ENCODE measurements at places on chromosomes 2 and 18.

DNA sequence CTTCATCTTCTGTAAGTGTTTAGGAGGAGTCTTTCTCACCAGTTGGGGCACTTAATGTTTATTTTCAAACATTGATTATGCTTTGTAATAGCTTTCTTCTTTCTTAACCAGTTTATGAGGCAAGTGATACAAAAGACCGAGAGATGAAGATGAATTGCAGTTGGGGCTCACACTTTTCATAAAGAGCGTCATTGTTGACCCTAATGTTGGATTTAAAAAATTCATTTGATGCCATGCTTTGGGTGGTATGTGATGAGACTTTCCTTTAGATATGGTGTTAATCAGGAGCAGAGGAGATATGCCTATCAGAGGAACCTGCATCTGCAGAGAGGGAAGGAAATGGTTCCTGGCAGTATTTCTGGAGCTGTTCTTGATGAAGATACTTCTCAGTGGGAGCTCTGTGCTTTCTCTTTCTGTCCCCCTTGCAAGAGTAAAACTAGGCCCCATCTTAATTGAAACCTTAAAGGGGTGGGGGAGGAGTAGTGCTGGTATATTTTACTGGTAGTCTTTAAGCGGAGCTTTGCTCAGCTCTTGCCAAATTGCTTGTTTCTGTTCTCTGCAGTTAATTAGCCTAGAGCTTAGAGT is 2.3 kb downstream of the EML4 start:
- DNase-seq = no peak

GRCh38 chr2:40700231-40700954 is 248.5 kb upstream of the SLC8A1 start:
- no peak for DNase-seq

GRCh38 chr2:19932928-19933327 is 31.1 kb upstream of the TTC32 start:
- DNase-seq = no peak

DNA sequence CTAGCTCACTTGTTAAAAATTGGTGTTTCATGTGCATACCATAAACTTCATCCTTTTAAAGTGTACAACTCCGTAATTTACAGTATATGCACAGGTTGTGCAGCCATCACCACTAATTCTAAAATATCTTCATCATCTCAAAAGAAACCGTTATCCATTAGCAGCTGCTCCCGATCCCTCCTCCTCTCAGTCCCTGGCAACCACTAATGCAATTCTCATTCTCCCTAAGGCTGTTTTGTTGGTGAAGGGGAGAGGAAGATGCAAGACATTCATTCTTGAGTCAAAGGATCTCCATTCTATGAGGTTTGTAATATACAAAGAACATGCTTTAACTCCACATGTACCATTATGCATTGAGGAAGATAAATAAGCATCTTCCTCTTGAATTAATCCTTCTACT is 48.6 kb downstream of the RNU4ATAC start:
- no peak for DNase-seq

- no peak for DNase-seq
Measured at GRCh38 chr2:223590964-223591363, 11.2 kb downstream of the SCG2 start.

DNA sequence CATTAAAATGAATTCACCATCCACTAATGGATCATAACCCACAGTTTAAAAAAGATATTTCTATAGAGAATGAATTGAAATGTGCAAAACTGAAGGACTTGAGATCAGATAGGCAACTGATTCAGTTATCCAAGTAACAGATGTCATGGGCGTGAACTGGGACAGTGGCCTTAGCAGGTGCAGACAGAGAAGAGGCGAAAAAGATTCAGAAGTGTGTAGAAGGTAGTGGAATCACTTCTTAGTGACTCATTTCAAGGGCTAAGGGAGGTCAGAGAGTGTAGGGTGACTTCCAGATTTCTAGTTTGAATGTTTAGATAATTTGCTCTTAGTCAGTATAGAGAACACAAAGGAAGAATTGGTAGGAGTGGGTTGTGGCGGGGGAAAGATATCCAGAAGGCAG is 79.7 kb downstream of the EHBP1 start:
- DNase-seq = no peak

DNA sequence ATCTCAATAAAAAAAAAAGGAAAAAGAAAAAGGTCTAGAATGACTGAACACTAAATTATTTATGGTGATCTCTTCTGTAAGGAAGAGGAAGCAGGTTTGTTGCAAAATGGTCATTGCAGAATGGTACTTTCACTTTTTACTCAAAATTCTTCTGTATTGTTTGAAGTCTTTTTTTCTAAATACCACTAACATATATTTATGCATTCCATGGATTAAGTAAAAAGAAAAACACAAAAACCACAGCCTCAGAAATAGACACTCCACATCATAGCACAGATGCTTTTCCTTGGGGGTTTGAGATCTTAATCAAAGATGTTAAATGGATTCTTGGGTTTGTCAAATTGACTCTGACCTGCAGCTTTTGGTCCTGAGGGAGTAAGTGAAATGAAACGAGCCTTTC is 47.4 kb downstream of the RHOB start:
- no peak for DNase-seq

DNA sequence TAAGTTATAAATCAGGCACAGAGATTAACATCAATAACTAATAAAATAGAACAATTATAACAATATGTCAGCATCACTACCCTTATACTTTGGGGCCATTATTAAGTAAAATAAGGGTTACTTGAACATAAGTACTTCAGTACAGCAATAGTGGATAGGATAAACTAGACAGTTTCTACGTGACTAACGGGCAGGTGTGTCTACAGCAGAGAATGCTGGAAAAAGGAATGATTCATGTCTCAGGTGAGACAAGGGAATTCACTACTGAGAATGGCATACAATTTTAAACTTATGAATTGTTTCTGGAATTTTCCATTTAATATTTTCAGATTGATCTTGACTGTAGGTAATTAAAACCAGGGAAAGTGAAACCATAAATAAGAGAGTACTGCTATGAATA is 5.5 kb downstream of the WDR75 start:
- no peak for DNase-seq

GRCh38 chr2:33645861-33646260 is 46.8 kb upstream of the FAM98A start:
- DNase-seq = no peak

DNA sequence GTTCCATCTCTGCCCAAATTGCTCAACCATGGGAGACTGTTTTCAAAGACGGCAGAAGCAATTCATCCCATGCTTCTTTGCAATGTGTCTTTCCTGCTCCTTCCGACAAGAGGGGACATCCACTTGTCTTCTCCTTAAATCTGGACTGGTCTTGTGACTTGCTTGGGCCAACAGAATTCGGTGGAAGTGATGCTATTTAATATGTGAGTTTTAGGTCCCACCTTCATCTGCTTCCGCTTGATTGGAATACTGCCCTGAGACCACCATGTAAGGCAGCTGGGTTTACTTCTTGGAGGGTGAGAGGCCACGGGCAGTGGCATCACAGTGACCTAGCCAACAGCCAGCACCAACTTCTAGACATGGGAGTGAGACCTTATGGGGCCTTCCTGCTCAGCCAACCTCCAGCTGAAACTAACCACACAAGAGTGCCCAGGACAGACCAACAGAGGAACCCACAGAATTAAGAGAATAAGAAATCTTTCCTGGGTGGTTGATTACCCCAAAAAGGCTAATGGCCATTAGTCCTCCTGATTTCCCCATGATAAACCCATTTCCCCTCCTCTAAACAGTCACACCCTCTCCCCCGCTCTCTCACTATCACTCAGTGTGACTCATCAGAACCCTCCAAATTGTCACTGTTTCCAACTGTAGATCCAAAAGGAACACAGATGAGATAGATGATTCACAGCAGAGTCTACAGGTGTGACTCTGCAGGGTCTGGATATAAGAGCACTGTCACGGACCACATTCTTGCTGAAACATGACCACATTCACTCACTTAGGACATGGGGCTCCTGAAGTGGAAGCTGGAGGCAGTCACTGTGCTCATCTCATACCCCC is 16.2 kb upstream of the RHOB start:
- no peak for DNase-seq

- DNase-seq = no peak
Measured at GRCh38 chr18:69291044-69291443, 109.6 kb upstream of the DOK6 start.

DNA sequence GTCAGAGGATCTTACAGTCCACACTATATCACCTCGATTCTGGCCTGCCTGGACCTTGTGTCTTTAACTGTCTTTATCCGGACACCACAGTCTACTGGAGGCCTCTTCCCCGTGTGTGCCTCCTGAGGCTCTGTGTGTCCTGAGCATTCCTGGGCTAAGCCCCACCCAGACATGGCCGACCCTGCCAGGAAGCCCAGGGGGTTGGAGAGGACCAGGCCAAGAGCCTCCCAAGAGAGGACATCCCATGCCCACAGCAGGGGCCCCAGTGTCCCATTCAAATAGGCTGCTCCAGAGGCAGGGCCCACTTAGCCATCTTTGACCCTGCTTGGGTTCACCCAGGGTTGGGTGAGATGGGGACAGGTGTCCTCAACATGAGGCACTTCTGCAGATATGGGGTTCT is 84.7 kb upstream of the OTOS start:
- DNase-seq = no peak

DNA sequence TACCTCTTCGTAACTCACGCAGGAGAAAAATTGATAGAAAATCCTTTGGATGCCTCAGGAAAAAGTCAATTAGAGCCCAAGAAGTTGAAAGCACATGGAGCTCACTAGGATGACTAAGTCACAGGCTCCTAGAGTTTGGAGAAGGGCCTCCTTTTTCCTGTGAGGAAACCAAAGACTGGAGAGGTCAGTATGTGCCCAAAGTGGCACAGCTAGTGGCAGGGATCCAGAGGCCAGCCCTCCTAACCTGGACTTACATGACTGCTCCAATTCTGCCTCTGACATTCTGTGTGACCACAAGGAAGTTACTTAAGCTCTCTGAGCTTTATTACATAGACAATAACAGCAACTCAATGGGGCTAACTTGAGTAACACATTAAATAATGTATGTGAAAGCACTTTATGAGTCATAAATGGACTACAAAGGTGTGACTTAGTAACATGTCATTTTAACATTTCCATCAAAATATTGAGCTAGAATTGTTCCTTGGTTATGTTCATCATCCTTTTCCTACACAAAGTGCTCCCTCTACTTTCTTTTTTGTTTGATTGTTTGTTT is 91.6 kb downstream of the DHRS9 start:
- DNase-seq = no peak

- DNase-seq = no peak
Measured at GRCh38 chr2:234320066-234320465, 176.8 kb downstream of the ARL4C start.

- peak; percentile 35 for DNase-seq
Measured at GRCh38 chr2:195659982-195660890, 3.2 kb downstream of the SLC39A10 start.

- no peak for DNase-seq
Measured at GRCh38 chr18:22203035-22203434, 33.6 kb downstream of the GATA6 start.

- DNase-seq = peak; percentile 69
Measured at GRCh38 chr2:120935339-120936313, 200.0 kb downstream of the GLI2 start.

DNA sequence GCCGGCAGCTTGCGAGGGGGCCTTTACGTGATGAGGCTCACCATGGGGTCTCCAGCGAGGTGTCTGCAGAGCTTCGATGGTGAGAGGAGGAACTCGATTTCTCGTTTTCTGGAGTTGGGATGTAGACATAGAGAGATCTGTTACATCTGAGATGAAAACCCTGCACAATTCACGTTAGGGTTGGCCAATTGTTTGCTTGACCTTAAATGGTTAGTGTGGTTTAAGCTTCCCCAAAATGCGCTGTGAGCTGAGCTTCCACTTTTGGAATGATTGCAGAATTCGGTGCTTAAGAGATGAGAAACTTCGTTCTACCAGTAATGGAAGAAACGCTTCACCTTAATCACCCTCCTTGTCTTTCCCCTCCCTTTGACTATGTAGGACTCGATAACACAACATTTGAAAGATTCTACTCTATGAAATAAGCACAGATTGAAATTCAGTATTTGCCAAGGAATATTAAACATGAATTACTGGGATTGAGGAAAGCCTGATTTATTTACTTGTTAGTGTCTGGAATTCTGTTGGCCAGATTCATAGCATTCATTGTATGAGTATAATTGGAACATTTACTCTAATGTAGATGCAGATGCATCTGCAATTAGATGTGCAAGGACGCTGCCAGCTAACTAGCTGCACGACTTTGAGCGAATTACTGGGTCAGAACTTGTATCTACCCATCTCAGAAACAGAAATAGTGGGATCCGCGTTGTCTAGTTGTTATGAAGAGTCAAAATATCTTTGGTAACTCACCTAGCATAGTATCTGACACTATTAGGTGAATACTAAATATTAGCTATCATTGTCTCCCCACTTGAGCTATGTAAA is 1.6 kb upstream of the KLF7 start:
- DNase-seq = no peak

GRCh38 chr2:10764896-10765295 is 43.5 kb downstream of the ATP6V1C2 start:
- no peak for DNase-seq

GRCh38 chr18:50830544-50830943 is 10.7 kb upstream of the MRO start:
- no peak for DNase-seq

DNA sequence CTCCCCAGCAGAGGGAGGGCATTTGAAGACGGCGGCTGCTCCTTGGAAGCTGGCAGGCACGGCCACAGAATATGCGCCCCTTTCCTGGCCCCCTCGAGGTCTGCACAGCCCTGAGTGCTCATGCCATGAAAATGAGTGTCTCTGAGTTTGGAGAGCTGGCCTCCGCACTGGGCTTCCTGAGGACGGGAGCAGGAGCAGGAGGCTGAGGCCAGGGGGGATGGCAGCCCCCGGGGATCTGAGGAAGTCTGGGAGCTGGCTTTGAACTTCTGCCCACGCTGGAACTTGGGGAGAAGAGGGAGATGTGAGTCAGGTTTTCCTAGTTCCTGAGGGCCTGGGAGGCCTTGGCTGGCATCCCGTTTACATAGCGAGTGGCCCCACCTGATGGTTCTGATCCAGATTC is 47.0 kb downstream of the RRM2 start:
- DNase-seq = peak; percentile 24

DNA sequence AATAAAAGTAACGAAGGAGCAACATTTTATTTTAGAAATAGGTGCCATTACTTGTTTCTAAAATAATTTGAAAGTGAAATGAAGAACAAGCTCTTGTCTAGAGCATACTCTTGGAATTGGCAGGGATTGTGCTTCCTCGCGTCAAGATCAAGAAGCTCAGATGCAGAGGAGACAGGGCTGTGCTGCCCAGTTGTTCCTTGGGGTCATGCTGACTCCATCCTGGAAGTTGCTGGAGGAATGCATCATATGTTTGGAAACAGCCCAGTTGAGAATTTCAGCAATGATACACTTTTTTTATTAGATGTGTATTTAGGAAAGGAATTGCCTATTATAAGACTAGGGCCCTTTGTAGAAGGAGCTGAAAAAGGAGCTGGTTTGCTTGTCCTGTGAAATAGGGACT is 17.2 kb downstream of the LTBP1 start:
- no peak for DNase-seq

DNA sequence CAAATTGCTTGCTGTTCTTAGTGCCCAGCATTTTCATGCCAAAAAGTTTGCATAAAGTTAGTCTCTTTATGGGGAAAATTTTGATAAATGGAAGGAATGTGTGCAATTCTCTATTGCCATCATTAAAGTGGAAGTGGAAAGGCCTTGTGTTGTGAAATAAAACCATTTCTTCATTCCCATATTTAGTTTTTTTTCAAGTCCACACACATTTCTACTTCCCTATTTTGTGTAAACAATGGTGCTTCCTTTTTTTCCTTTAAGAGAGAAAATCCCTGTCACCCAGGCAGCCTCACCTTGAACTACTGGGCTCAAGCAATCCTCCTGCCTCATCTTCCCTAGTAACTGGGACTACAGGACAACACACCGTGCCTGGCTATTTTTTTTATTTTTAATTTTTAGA is 42.3 kb upstream of the NCOA1 start:
- no peak for DNase-seq

GRCh38 chr2:160305081-160305750 is 105.1 kb upstream of the ITGB6 start:
- DNase-seq = no peak

Data from HTR-8/SVneo (cell line).